Activated T-cell treated with anti-CD3 and anti-CD28 coated beads for 48 hours (primary cell): ENCODE measurements at places on chromosomes 13 and 19.

GRCh38 chr19:11300811-11301120 lies 4.8 kb downstream of the TSPAN16 start:
- DNase-seq: no peak

- no peak for DNase-seq
Measured at GRCh38 chr13:59494560-59494970, 669.2 kb downstream of the DIAPH3 start.

GRCh38 chr19:15107061-15108010 lies at the start of gene SYDE1:
SYDE1 (plus strand) TSS chr19:15107401; CDS start chr19:15107434, 33 bp downstream.
- peak; percentile 41 for DNase-seq

GRCh38 chr13:71797517-71797916 lies 69.5 kb downstream of the DACH1 start:
- DNase-seq: no peak

- no peak for DNase-seq
Measured at GRCh38 chr13:74289861-74290773, 155.9 kb upstream of the KLF12 start.

DNA sequence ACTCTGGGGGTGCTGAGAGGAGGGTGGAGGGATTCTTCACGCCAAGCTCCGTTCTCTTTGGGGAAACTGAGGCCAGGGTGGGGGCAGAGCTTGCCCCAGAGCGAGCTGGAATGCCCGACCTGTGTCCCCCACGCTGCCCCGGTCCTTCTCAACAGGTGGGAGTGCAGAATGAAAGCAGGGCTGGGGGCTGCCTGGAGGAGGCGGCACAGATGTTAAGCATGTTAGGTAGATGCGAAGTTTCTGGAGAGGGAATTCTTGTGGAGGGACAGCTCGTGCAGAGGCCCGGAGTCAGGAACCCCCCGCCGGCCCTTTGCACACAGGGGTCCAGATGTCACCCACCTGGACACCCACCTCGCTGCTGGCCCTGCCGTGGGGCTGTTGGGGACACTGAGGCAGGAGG lies 9.0 kb downstream of the EFNA2 start:
- DNase-seq: no peak

DNA sequence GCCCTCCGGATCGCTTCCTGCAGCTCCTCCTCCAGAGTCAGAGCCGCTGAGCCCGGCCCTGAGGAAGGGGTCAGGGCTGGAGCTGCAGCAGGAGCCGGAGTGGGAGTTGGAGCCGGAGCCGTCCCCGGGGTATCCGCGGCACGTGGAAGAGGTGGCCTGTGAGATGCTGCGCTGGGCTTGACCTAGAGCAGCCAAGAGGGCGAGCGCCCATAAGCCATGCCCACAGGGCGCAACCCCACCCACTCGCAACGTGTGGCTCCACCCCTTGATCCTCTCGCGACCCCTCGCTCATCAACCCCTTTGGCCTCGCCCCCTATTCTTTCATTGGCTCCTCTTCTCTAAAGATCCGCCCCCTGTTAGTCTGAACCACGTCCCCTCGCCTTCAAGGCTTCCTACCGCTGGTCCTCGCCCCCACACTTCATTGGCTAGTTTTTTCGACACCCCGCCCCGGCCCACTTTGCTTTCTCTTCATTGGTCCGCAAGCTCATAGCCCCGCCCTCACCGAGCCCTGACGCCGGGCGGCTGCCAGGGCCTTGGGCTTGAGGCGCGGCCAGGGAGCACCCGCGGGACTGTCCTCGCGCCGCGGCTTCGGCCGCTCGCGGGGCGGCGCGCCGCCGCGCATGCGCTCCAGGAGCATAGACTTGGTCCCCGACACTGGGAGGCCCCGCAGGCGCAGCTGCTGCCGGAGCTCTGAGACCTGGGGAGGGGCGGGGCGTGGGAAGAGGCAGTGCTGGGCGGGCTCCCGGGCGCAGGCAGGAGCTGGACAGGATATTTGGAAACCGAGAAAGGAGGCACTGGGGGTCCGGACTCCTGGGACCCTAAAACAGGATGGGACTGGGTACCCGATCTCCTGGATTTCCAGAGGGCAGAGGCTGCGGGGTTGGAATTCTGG lies 5.4 kb downstream of the MAMSTR start:
- DNase-seq: peak; percentile 98
